ENCODE measurements at places on chromosomes 4 and X. TPM values are rescaled to one million over a fixed set of nuclear protein-coding genes. Genes with fewer than 3 reads are reported as not detected.

DNA sequence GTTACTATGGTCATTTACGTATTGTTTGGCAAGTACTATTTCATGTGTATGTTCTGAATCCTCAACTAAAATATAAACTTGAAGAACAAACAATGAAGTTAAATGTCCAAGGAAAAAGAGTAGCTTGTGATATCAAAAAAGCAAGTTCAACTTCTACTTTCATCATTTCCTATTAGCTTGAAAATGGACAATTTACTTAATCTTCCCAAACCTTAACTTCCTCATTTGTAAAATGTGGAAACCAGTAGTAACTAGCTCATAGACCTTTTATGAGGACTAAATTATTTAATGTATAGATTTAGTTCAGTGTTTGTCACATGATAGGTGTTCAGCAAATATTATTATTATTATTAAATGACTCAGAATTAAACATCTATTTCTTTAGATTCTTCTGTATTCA is 276.8 kb upstream of the TET2 start:
- no peak for DNase-seq

DNA sequence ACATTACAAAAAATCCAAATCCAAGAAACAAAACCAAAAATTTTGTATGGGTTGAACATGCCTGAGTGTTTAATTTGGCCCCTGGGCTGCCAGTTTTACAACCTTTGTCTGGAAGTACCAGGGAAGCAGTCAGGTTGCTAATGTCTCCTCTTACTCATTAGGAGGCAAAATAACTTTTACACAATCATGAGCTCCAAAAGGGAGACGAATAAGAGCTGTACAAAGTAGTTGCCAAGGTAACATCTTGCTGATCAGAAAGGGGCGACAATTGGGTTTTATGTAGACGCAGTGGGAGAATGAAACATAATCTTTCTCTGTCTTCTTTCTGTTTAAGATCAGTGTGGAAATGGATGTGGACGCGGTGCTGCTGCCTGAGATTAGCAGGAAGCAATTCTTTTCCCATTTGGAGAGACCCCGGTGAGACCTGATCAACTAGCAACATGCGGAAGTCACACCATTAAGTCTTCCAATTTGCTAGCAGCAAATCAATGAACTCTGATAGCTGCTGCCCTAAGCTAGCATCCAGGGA is 90.7 kb upstream of the IGFBP7 start:
- DNase-seq = no peak

GRCh38 chr4:106315476-106315967 is 487 bp downstream of the TBCK start:
- DNase-seq = no peak

CXCL13 gene
- total RNA-seq = not detected

DNA sequence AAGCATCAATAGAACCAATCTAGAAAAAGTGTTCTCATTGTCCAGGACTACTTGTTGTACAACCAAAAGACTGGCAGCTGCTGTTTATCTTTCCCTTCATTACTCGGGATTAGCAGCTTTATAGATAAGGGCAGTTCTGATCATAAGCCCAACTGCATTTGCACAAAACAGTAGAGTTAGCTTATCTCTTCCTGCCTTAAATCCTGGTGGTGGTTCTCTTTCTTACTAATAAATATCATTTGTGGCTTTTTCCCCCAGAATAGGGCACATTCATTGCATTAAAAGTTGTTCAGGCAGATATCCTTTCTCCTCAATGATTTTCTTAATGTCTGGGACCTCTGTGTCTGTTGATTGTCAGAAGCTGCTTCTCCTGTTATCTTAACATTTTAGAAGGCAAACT is 20.2 kb upstream of the RRAGB start:
- no peak for DNase-seq

- DNase-seq = no peak
These were observed 209.1 kb downstream of the CBR4 start for GRCh38 chr4:168800926-168801325.

DNA sequence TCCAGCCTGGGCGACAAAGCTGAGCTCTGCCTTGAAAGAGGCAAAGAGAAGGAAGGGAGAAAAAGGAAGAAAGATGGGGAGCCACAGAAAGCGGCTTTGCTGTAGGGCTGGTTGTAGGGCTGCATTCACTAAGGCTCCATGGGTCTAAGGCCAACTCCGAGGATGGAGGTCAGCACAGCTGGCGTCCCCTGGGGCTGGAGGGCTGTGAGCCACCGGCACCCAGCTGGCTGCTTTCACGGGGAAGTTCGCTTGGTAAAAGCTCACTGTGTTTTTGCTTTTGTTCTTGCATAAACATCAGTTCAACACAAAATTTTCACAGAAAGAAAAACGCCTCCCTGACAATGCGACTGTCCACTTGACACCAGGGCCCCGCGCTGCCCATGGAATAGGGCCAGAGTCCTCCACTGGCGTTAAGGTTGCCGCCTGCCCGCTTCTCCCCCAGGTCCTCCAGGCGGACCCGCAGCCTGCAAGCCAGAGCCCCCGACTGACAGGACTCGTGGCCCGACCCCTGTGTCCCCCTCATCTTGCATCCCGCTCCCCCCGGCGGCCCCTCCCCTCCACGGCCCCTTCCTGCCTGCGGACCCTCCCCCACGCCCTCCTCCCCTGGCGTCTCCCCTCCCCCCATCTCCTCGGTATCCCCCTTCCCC is 1.1 kb downstream of the RNF212 start:
- no peak for DNase-seq

- no peak for DNase-seq
These were observed 30.7 kb upstream of the RPS6KA6 start for GRCh38 chrX:84218726-84219125.

PF4V1 gene
- total RNA-seq = not detected

- no peak for DNase-seq
These were observed 93.3 kb downstream of the PHOX2B start for GRCh38 chr4:41655177-41655576.

GRCh38 chr4:63529581-63530337 is 879.5 kb downstream of the TECRL start:
- DNase-seq = no peak

DNA sequence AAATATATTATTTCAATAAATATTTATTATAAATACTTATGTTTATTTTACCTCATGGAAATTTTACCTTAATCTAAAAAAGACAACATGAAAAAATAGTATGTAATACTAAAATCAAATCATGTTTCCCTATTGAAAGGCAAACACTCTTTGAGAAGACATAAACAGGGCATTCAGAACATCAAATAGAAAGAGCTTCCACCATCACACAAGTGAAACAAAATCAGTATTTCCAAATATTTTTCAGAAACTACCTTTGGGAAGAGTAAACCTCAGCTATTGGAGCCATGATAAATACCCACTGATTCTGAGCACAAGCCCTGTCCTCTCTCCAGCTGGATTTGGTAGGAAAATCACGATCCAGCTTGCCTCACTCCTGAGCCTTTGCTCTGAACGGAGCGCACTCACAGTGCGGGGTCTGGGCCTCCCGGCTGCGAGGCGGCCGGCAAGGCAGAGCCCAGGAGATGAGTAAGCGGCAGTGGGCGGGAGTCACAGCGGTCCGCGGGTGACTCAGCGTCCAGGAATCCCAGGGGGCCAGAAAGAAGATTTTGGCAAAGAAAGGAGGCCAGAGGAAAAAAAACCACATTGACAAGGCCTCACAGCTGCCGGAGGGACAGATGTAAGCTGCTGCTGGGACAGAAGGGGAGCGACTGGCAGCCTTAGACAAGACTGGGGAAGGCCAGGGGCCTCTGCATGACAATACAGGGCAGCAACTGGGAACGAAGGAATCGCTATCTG is 14.7 kb upstream of the ANXA5 start:
- peak; percentile 97 for DNase-seq

TBC1D9 gene
- total RNA-seq = 16.9 TPM

GRCh38 chr4:31598639-31599038 is 878.5 kb downstream of the PCDH7 start:
- DNase-seq = no peak

GRCh38 chr4:36914106-36914505 is 330.4 kb upstream of the NWD2 start:
- DNase-seq = no peak

- DNase-seq = peak; percentile 12
These were observed 33.9 kb downstream of the ZBTB49 start for GRCh38 chr4:4323705-4324534.

GRCh38 chr4:930827-931193 is 1.3 kb downstream of the GAK start:
- DNase-seq = peak; percentile 29

RAB9A gene
- 16.2 TPM for total RNA-seq

NIPAL1 gene
- total RNA-seq = 0.28 TPM
